ENCODE measurements at places on chromosomes 3 and 15.

DNA sequence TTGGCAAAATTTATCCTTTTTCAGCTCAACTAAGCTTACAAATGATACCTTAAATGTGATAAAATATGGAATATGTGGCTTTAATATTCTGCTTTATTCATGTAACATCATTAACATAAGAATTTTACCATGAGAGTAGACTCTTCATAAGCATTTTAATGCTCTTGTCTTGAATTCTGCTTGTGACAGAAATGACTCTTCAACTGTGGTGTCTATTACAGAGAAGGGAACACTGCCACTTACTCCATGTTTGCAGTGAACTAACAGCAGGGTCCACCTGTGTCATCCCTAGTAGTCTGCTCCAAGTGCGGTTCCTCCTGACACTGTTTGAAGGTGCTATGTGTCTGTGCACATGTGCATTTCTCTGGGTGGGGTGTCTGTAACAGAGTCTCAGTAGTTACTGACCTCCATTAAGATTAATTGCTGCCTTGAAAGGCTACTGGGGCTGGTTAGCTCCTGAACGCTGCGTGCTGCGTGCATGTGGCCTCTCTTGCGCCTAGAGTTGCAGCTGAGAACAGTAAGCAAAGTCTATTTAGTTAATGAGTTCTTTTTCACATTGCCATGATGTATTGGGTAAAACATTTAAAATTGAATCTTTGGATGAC lies 8.3 kb downstream of the LSM3 start:
- DNase-seq = no peak

DNA sequence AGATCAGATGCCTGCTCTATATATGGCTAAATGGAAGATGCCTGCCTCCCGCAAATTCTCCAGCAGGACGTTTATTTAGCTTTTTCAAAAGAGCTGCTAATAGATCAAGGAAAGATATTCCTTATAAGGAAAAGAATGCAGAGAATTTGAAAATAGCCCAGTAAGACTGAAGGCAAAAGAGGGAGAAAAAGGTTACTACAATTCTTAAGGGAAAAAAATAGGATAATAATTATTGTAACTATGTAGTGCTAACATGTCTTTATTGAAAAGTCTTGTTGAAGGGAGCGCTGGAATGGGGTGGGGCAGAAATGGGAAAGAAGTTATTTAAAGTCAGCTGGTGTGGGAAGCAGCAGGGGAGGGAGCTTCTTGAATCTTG lies 2.9 kb downstream of the TPM1 start:
- no peak for DNase-seq

- no peak for DNase-seq
Measured at GRCh38 chr3:9081184-9081818, 118.0 kb upstream of the RAD18 start.

DNA sequence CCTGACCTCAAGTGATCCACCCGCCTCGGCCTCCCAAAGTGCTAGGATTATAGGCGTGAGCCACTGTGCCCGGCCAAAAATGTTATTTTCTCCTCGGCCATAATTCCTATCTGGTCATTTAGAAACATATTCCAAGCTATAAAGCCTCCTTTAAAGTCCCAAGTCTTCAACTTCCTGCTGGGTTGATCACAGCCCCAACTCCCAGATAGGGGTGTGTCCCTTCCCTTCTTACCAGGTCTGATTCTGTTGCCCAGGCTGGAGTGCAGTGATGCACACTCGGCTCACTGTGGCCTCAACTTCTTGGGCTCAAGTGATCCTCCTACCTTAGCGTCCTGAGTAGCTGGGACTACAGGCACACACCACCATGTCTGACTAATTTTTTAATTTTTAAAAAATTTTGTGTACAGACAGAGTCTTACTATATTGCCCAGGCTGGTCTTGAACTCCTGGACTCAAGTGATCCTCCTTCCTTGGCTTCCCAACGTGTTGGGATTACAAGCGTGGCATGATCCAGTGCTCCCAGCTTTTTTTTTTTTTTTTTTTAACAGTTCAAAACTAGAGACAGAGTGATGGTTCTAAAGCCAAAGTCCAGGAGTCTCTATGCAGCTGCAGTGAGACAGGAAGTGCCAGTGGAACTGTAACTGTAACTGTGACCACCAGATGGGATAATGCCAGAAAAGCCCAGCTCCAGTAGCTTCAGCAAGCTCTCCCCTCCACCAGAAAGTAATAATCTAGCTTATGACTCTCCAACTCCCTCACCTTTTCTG lies 8.2 kb upstream of the PRKAR2A start:
- DNase-seq = no peak

- DNase-seq = no peak
Measured at GRCh38 chr3:185880600-185880999, 55.8 kb upstream of the IGF2BP2 start.

- no peak for DNase-seq
Measured at GRCh38 chr15:91116113-91117067, 16.3 kb downstream of the SV2B start.

- no peak for DNase-seq
Measured at GRCh38 chr3:31947671-31948091, 33.4 kb downstream of the OSBPL10 start.

- DNase-seq = no peak
Measured at GRCh38 chr3:158658889-158659288, 13.6 kb downstream of the LXN start.

Measured in HFFc6 (cell line).